ENCODE measurements at places on chromosomes 12 and 14.

DNA sequence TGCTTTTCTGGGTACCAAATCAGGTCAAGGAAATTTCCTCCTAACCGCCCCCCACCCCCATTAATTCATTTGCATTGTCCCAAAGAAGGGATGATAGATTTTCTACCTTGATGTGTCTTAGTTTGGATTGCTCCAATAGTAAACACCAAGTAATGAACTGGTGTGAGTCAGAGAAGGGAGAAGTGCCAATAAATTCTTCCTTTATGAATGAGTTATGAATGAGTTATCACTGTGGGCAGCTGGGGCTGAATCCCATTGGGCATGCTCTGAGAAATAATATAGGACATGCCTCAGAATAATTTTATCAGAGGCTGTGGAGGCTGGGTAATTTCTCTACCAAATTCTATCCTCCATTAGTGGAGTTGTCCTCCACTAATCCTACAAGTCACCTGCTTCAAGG lies 277.9 kb upstream of the FLRT2 start:
- peak; percentile 64 for DNase-seq

GRCh38 chr12:22333713-22334409 lies 646 bp downstream of the ST8SIA1 start:
- DNase-seq = no peak

- DNase-seq = no peak
Measured at GRCh38 chr14:80575763-80576162, 364.5 kb upstream of the DIO2 start.

- DNase-seq = no peak
Measured at GRCh38 chr12:31647086-31647491, 12.4 kb upstream of the ETFBKMT start.

DNA sequence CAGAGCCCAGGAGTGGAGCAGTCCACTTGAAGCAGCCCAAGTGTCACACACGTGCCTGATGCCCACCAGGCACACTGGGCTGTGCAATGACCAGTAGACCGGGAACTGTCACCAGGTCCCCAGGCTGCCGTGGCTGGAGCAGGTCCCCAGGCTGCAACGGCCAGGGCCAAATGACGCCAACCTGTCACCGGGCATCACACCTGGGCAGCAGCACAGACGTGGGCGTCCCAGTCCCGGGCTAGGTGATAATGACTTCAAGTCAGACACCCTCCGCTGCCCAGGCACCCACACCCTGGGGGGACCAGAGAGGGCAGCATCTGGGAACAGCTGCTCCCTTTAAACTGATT lies 30.6 kb upstream of the MMP17 start:
- no peak for DNase-seq

DNA sequence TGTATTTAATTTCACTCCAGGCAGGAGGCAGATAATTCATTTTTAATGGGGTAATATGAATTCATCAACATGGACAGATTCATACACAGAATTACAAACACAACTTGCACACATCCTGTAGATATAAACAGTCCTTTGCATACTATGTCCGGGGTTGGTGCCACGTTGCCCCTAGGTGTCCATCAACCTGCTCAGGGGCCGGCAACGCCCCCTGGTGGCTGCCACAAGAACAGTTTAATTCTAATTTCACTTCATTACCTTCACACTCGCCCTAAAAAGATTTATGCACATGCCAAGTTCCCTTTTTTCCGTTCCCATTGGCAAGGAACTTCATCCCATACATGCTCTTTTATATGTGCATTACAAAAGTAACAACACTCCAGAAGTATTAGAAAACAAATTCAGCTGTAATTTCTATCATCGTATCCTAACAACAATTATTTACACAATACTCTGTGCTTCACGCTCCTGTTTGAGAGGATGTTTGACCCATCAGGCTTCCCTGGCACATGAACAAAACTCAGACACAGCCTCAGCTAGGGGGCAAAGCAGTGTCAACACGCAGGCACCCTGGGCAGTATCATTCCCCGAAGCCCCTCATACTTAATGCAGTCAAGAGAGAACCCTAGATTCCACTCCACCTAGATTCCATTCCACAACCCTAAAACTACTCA lies 15.5 kb downstream of the MANSC1 start:
- DNase-seq = no peak

- no peak for DNase-seq
Measured at GRCh38 chr12:113837528-113838296, 128.4 kb downstream of the RBM19 start.

GRCh38 chr12:108302403-108303311 lies 36.5 kb downstream of the CMKLR1 start:
- no peak for DNase-seq

DNA sequence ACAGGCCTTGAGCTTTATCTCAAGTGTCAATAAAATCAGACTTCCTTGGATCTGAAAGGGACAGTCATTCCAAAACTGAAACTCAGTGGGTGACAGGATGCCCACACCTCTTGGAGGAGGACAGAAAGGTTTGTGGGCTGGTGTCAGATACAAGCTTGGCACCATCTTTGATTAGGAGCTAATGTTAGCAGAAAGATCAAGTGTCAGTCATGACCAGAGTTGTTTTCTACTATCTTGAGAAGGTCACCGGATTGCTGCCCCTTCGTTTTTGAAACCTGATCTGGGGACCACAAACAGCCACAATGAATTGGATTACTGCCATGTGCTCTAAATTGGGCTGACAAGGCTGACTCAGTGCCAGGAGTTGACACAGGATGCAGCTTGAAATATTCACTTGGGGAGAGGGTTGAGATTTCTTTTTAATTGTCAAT lies 88.3 kb downstream of the OTOGL start:
- DNase-seq = no peak

DNA sequence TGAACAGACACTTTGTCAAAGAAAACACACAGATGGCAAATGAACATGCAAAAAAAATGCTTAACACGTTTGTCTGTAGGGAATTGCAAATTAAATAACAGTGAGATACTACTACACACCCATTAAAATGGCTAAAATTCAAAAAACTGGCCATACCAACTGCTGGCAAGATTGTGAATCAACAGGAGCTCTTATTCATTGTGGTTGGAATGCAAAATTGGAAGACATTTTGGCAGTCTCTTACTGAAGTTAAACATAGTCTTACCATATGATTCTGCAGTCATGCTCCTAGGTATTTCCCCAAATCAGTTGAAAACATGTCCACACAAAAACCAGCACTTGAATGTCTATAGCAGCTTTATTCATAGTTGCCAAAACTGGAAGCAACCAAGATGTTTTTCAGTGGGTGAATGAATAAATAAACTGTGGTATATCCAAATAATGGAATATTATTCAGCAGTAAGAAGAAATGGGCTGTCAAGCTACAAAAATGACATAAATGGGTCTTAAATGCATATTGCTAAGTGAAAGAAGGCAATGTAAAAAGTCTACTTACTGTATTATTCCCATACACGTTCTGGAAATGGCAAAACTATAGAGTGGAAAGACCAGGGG lies 91.4 kb downstream of the PLEKHA5 start:
- DNase-seq = no peak

- DNase-seq = no peak
Measured at GRCh38 chr14:104348741-104349140, 210.4 kb downstream of the KIF26A start.

DNA sequence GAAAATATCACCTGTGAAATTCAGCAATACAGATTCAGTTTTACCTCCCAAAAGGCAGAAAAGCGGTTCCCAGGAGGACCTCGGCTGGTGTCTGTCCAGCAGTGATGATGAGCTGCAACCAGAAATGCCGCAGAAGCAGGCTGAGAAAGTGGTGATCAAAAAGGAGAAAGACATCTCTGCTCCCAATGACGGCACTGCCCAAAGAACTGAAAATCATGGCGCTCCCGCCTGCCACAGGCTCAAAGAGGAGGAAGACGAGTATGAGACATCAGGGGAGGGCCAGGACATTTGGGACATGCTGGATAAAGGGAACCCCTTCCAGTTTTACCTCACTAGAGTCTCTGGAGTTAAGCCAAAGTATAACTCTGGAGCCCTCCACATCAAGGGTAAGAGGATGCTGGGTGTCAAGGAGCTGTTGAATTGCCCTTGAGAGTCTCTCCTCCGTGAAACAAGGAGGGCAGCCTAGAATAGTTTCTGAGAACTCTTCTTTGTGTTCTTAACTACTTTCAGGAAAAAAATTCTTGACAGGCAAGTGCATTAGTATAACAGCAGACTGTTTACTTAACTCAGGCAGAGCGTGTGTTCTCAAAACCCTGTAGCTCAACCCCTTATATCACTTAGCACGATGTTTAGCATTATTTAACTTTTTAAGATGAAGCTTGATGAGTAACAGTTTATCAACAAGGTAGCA lies 7.7 kb downstream of the TDP1 start:
- no peak for DNase-seq

DNA sequence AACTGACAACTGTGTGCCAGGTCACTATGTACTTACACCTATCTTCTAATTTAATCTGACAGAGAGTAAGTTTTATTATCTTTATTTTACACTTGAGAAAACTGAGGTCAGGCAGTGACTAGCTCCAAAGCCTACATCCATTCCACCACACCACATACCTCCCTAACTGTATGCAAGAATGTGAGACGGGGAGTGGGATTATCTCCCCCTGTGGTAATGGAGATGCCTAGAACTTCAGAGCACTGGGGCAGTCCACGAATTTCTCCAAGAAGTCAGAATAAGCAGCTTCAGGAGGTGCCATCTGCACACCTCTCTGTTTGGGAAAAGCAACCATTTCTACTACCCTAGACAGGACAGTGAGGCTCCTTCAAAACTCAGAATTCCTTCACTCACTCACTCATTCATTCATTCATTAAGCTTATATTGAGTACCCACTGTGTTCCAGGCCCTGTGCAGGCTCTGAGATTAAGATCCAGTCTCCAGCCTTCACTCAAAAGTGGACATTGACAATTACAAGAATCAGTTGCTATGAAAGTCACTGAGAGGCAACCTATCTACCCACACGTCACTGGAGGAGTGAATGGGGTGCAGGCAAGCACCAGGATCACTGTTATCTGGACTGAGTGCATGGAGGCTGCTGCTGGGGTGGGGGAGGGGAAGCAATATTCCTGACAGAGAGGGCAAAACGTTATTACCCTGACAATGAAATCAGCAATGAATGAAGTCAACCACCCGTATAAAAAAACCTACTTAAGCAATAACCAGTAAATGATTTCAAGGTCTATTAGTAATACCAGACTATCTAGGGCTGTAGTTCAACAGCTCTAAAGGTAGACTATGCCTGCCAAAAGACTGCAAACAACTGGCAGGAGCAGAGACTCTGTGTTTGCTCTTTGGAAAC lies 18.0 kb downstream of the SLC7A7 start:
- no peak for DNase-seq

DNA sequence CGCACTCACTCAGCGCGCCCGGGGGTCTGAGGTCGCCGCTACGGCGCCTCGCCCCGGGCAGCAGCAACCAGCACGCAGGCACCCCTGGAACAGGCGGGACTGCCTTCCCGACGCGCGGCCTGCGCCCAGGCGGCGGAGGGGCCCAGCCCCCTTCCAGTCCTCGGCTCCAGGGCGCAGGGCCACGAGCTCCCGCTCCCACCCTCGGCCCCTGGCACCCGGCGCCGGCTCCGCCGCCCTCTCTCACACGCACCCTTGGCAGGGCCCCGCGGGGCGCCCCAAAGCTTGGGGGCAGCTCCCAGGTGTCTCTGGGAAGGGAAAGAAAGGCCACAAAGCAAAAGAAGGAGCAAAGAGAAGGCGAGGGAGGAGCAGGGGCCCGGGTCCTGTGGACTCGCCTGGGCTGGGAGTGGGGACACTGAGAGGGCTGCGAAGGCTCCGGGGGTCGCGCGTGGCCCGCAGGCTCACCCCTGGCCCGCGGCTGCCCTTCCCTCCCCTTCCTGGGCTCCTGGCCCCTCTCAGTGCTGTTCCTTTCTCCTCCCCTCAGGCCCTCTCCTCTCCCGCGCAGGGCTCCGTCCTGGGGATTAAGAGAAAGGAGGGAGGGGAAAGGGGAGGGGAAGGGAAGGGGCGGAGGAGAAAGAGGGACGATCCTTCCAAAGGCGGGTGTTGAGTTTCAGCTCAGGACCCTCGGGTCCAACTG lies 907 bp upstream of the EFS start:
- DNase-seq = peak; percentile 54

GRCh38 chr12:107322063-107322462 lies 228.7 kb upstream of the CRY1 start:
- DNase-seq = no peak

GRCh38 chr12:2020511-2020910 lies 16.3 kb upstream of the DCP1B start:
- DNase-seq = no peak

- peak; percentile 89 for DNase-seq
Measured at GRCh38 chr14:76918782-76919394, 92.7 kb downstream of the LRRC74A start.

DNA sequence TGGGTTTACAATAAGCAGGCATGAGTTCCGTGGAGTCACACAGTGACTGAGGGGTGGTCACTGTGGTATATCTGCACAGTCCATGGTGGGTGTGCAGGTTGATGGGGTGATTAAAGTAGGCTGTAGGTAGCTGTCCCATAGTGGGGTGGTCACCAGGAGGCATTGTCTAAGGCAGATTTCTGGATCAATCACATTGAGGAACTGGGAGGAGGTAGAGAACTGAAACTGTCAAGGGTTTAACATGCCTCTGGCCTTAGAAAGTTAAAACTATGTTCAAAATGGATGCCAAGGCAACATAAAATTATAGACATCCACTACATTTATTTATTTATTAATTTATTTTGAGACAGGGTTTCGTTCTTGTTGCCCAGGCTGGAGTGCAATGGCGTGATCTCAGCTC lies 8.3 kb downstream of the ADCK1 start:
- no peak for DNase-seq

GRCh38 chr14:52327374-52328226 lies 13.5 kb downstream of the PTGER2 start:
- no peak for DNase-seq

DNA sequence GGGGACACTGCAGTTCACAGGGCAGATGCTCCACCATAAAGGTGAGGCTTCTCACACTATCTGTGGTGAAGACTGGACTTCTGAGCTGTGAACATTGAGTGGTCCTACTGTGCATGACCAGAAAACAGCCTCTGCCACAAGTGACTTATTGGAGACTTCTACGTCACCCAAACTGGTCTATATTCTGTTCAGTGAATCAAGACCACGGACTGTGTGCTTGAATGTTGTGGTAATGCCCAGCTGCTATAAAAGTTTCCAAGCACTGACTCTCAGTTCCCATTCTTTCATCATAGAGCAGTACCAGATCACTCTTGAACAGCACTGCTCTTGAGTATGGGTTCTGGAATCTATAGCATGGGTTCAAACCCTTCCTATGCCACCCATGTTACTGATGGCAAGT lies 4.8 kb upstream of the PLEK2 start:
- DNase-seq = no peak

- no peak for DNase-seq
Measured at GRCh38 chr12:8951744-8952143, 2.3 kb upstream of the M6PR start.

DNA sequence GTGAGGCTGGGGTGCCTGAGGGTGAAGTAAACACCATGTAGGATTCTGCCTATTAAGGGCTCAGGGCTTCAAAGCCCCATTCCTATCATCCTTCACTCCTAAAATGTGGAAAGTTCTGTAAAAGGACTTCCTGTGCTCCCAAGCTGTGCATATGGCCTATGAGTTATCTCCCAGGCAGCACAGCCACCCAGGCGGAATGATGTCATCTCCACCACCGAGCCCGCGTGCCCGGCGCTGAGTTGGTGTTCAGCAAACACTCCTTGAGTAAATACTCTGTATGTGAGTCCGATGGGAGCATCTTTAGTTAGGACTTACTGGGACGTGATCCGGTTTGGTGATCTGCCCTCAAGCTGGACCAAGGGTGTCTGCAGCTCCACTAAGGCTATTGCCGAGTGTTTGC lies 437.3 kb downstream of the MED13L start:
- DNase-seq = no peak

- no peak for DNase-seq
Measured at GRCh38 chr14:101155575-101155974, 252.1 kb upstream of the RTL1 start.

GRCh38 chr12:54195737-54196347 lies 7.1 kb upstream of the SMUG1 start:
- peak; percentile 40 for DNase-seq
